Lower leg skin (tissue), 4 donors: ENCODE measurements at places on chromosomes 13 and 19. TPM values are rescaled to one million over a fixed set of nuclear protein-coding genes. Genes with fewer than 3 reads are reported as not detected.

Gene RASGRP4
- total RNA-seq: 1.9 TPM

Gene KLK12
- total RNA-seq: not detected

Gene DENND1C
- total RNA-seq: 1.6 TPM

Gene GSX1
- total RNA-seq: not detected

GRCh38 chr19:6087074-6087571, 23.2 kb downstream of the RFX2 start:
- DNase-seq: no peak

DNA sequence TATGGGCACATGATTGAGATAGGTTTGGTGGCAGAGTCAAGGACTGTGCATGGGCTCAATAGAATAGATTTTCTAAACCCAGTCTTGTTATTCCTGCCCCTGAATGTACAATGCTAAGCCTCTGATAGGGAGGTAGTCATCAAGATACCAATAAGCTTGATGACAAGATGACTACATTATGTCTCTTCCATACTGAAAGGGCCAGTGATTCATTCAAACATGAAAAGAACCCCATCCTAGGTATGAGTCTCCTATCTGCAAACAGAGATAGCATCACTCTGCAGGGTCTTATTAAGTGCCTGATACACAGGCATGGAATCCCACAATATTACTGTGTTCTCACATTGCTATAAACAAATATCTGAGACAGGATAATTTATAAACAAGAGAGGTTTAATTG, 40.3 kb upstream of the UFM1 start:
- DNase-seq: no peak

- DNase-seq: no peak
These were observed 112.8 kb downstream of the TDRD3 start for GRCh38 chr13:60509601-60510386.
